Stimulated activated CD4-positive, alpha-beta T cell treated with anti-CD3 and anti-CD28 coated beads, Interleukin-12 subunit alpha, Interleukin-12 subunit beta, amount 100 ng/mL, for 4 hours (primary cell): ENCODE measurements at places on chromosomes 5 and 9.

DNA sequence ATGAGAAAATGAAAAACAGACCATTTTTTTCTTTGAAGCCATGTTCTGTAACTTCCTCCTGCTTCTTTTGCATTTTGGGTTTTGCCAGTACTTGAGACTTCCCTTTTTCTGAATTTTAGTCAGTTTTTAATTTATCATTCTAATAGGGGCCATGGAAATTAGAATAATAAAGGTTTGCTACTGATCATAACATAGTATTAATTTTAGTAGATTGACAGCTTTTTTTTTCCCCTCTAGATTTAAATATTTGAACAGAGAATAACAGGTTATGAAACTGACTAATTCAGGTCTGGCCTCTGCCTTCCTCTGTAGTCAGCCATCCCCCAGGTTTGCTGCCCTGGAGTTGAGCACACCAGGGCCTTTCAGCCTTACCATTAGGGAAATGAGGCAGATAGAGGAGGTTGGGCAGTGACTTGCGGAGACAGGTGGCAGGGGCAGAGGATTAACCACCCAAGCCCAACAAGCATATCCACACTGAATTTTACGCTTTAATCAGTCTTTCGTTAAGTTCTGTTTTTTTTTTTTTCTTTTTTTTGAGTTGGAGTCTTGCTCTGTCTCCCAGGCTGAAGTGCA is 80.1 kb upstream of the TNFAIP8 start:
- peak; percentile 36 for DNase-seq

- no peak for DNase-seq
These were observed 19.7 kb upstream of the OR2K2 start for GRCh38 chr9:111349766-111350165.

DNA sequence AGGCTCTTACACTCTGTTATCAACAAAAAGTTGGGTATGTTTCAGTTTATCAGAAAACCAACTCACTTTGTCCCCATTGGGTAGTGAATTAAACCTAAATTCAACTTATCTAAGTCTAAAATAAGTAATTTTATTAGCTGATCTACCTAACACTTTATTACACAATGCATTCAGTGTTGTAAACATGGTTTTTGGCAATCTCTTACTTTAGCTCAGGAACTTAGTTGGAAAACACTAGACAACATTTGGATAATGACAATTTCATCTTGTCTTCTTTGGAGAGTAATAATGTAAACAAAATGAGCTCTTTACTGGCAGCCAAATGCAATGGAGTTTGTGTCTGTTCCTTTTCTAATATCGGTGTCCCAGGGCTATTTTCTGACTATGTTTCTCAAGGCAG is 33.0 kb downstream of the FGF10 start:
- no peak for DNase-seq

- no peak for DNase-seq
These were observed 73.4 kb upstream of the PPARGC1B start for GRCh38 chr5:149656576-149657182.
